Activated CD4-positive, alpha-beta T cell treated with anti-CD3 and anti-CD28 coated beads, Interleukin-2, amount 50 U/mL, for 1 hour (primary cell): ENCODE measurements at places on chromosomes 11 and 22.
A peak's percentile ranks its signal among the peaks of the same experiment; 100 is the strongest.

GRCh38 chr22:30649430-30650007 lies 13.9 kb downstream of the SLC35E4 start:
- peak; percentile 56 for DNase-seq

GRCh38 chr22:42357221-42357620 lies 75.0 kb downstream of the NFAM1 start:
- DNase-seq = no peak

GRCh38 chr11:64790205-64791095 lies 12.1 kb upstream of the SF1 start:
- DNase-seq = no peak

DNA sequence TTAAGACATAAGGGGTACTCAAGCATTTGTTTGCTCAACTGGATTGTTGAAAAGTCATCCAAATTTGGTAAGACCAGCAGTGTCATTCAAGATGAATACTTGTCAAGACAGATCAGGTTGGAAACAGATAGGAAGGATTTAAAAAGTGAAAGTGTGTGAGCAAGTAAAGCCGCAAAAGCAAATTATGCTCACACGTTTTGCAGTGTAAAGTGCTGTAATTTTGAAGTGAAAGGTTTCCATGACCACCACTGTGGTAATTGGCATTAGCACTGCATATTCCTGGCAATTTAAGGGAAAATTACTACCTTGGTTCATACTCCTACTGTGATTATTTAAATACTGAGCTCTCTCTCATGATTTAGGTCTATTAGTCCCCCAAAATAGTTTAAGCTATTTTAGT lies 704.1 kb upstream of the CCDC179 start:
- no peak for DNase-seq

- no peak for DNase-seq
Measured at GRCh38 chr11:100756559-100756958, 69.5 kb downstream of the ARHGAP42 start.

GRCh38 chr11:134662629-134663360 lies 250.8 kb upstream of the B3GAT1 start:
- DNase-seq = no peak

DNA sequence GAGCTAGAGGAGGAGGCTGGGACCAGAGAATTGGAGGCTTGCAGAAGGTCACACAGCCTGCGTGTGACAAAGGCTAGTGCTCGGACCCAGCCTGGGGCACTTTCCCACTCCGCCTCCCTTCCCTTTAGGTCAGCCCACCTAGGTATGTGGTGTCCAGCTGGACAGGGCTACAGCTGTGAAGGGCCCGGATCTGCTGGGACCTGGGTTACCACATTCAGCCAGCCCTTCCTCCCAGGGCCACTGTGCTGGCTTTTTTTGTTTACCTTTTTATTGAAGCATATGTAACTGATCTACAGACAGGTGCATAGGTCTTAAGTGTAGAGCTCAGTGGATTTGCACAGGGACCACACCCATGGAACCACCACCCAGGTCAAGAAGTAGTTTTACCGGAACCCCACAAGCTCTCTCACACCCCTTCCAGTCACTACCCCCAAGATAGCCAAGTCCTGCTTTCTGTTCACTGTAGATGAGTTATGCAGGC lies 8.7 kb downstream of the CAPN5 start:
- DNase-seq = no peak

DNA sequence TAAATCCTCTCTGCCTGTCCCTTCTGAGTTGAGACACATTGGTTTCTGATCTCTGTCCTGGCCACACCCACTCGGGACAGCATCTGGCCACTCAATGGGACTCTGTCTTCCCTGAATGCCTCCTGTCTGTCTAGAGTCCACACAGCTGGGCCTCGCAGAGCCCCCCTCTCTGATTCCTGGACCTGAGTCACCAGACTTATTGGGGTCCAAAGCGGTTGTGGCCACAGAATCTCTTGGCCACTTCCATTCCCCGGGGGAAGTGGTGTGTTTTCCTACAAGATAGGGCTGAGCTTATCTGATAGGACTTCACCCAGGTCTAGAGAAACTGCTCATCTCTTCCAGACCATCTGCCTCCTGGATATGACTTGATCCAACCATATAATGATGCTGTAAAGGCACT lies 57.4 kb upstream of the WNT11 start:
- DNase-seq = no peak

DNA sequence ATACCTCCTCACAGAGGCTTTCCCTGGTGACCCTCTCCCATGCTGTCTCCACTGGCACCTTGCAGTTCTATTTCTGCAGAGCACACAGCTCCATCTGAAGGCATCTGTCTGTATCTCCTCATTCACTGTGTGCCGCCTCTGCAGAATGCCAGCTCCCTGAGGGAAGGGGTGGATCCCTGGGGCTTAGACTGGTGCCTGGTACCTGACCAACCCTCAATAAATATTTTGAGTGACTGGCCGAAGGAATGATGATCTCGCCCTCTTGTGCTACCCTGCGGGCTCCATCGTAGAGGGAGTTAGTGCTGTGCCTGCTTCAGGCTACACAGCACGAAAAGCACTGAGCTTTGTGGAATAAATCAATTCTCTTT lies 1.6 kb downstream of the CBX7 start:
- DNase-seq = no peak

DNA sequence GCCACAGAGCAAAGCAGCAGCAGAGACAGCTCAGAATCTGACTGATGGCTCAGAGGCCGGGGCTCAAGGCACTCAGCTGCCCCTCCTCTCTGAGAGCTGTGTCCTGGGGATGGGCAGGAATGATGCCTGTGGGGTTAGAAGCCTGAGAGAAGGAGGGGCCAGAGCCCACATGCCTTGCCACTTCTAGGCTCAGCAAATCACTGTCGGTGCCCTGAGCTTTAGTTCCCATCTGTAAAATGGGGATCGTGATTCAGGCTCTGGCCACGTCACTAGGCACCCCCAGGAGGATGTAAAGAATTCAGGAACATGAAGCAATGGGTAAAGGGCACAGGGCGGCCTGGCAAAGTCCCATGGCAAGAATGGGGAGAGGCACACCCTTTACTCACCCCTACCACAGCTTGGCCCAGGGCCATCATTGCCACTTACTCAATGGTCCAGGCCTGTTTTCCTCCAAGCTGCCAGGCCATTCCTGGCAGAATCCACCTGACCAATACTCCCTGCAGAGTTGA lies 3.4 kb upstream of the CDC42EP2 start:
- no peak for DNase-seq

DNA sequence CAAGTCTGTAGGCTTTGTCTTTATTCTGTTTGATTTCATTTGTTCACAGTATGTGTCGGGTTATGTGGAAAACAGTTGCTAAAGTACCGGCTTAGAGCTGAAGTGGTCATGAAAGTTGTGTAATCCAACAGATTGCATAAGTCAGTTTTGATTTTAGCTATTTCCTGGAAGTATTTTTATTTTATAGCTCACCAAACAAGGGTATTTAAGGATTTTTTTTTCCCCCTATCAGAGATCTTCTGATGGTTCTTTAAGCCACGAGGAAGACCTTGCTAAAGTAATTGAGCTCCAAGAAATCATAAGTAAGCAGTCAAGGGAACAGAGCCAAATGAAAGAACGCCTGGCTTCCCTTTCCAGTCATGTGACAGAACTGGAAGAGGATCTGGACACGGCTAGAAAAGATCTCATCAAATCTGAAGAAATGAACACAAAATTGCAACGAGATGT lies 55.9 kb downstream of the PPFIA1 start:
- DNase-seq = no peak

GRCh38 chr11:16809886-16810668 lies 71.6 kb downstream of the C11orf58 start:
- no peak for DNase-seq

- DNase-seq = no peak
Measured at GRCh38 chr22:37053310-37054055, 1.9 kb downstream of the KCTD17 start.

GRCh38 chr11:119741369-119742262 lies 12.6 kb upstream of the NECTIN1 start:
- DNase-seq = peak; percentile 57

DNA sequence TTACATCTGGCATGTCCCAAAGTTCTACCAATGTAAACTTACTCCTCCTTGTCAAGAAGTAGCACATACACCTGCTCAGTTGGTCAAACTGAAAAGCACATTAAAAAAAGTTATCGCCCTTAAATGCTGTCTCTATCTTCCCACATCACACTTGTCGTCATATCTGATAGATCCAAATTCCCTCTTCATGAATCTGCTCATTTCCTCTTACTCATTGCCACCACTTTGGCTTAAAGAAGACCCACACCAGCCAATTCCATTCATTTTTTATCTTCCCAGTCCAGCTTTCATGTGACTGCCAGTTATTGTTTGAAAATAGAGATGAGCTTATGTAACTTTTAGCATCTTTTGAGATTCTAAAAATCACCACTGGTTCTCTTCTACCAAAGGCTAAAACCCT lies 305.9 kb upstream of the MTNR1B start:
- DNase-seq = no peak

DNA sequence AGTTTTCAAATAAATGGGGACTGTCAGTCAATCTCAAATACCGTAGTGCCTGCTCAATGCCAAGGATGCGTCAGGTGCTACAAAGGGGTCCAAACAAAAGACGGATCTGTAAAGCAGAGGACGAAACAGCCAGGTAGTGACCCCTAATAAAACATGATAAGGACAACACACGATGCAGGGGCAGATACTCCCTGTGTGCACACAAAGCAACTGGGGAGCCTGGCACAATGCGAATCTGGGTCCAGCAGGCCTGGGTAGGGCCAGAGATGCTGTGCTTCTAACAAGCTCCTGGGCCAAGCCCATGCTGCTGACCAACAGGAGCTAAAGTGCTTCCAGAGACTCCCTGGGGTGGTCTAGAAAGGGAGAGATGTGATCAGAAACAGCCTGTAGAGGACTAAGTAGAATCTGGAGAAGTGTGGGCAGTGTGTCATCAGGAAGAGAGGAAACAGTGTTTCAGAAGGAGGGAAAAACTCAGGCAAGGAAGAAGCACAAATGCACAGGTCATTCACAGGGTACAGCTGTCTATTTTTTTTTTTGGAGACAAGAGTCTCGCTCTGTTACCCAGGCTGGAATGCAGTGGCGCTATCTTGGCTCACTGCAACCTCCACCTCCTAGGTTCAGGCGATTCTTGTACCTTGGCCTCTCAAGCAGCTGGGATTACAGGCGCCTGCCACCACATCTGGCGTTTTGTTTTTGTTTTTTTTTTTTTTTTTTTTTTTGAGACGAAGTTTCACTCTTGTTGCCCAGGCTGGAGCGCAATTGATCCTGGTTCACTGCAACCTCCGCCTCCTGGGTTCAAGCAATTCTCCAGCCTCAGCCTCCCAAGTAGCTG lies 74.5 kb downstream of the MICAL3 start:
- no peak for DNase-seq

DNA sequence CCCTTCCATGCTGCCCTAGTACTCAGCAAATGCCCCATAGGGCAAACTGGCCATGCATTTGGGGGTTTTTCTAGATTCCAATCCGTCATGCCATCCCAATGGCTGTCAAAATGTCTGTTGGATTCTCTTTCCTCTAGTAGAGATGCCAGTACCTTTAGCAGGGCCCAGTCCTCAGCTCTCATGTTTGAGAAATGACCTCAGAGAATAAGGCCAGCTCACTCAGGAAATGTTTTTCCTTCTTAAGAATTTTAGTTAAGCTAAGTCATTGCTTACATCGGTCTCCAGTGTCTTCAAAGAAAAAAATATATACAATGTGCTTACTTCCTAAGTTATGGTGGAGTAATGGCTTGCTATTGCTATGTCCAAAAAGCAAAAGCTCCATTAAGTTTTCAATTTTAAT lies 14.1 kb upstream of the ALKBH3 start:
- no peak for DNase-seq

DNA sequence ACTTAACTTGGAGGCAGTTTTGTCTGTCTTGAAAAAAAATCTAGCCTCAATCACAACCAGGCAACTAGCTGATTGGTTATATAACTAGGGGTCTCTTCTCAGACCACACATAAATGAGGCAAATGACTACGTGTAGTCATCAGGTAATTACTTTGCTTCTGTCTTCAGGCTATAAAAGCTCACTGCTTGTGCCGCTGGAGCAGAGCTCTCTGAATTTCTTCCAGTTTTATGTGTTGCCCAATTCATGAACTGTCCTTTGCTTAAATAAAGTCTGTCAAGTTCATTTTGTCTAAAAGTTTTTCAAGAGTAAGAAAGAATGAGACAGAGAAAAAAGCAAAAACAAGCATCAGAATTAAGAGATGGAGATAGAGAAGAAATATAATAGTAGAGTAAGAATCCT lies 93.4 kb downstream of the MUC15 start:
- no peak for DNase-seq

DNA sequence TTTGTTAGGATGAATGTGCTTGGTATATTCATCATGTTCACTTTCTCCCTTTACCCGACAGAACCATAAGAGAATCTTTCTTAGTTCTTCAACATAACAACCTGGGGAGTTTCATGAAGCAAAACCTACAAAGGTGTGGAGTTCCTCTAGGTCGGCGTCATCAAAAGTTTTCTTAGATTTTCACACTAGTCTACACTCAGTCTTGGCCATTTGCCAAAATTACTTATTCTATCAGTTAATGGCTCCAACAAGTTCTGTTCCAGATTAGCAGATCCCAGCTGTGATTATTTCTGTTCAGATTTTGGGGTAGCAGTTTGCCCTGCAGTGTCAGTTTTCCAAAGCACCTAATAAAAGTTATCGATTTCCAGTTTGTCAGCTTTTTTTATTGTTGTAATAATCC lies 935.8 kb upstream of the RAG2 start:
- DNase-seq = no peak

GRCh38 chr11:20113149-20113438 lies 47.2 kb downstream of the DBX1 start:
- DNase-seq = no peak

DNA sequence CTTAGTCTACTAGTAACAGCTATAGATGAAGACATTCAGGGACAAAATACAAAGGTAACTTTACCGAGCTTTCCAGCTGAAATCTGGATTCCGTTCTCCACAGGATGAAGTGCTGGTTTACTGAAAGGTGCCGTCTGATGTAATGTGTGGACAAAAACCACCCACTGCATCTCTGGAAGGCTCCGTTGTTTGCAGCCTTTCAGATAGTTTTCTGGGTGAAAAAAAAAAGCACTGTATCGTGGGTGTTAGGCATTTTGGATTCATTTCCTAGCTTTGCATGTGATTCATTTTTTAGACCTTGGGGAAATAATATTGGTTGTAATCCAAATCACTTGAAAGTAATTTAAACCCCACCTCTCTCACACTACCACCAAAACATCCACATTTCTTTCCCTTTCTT lies 10.4 kb downstream of the JAM3 start:
- DNase-seq = no peak

- no peak for DNase-seq
Measured at GRCh38 chr22:39279170-39279850, 34.5 kb upstream of the PDGFB start.

- no peak for DNase-seq
Measured at GRCh38 chr11:128949791-128950454, 7.3 kb upstream of the TP53AIP1 start.
